ENCODE measurements at places on chromosomes 4 and X.

- no peak for DNase-seq
Observed at GRCh38 chr4:40170588-40170987, 26.2 kb upstream of the RHOH start.

DNA sequence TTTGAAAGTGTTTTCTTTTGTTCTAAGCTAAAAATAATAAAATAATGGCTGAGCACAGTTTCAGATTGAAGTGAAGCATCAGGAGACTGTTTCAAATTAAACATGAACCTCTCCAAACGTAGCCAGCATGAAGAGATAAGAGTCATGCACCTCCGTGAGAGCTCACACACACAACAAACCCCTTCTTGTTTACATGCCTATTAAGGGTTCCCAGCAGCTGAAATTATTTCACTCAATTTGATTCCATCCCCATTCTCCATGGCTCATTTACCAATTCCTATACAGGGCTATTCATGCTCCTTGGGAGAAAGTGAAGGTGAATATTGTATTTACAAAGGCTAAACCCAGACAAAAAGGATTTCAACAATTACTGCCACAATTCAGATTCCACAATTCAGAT lies 954.1 kb upstream of the INTU start:
- DNase-seq: no peak

- DNase-seq: no peak
Observed at GRCh38 chr4:73589261-73589847, 30.9 kb downstream of the RASSF6 start.

GRCh38 chr4:68123525-68123924 lies 6.1 kb downstream of the TMPRSS11F start:
- no peak for DNase-seq

GRCh38 chr4:142656178-142656577 lies 189.9 kb downstream of the INPP4B start:
- DNase-seq: no peak

DNA sequence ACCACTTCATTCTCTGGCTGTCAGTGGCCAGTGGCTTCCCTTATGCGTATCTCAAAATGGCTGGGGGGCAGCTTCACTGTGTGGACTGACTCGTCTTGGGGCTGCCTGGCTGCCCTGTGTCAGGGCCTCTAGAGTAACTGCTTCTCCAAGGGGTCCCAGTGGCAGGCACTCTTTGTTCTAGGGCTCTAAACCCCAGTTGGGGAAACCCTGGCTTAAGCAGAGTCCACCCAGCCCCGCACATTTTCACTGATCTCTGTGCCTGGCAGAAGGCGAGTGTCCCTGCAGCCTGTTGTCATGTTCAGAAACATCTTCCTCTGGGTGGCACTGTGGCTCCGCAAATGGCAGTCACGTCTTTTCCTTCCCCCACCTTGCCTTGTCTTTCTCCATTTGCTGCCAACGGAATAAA lies 59.7 kb downstream of the NBDY start:
- DNase-seq: peak; percentile 43

- DNase-seq: no peak
Observed at GRCh38 chr4:74096265-74096980, 2.6 kb downstream of the CXCL2 start.

DNA sequence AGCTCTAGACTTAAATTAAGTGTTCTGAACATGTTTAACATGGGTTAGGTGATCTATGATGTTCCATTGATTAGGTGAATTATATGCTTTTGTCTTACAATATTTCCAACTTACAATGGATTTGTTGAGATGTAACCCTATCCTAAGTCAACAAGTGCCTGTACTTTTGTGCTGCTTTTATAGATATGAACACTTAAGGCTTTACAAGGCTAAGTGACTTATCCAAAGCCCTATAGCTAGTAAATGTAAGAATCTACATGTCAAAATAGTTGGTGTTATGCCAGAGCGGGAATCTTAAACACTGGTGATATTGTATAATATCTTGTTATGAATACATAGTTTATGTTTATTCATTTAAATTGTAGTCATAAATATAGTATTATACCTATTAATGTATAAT lies 1629.1 kb upstream of the IGFBP7 start:
- DNase-seq: no peak

Measured in cerebellar nuclear complex (tissue), 1 donor.